ENCODE measurements at places on chromosomes 4 and X.

GRCh38 chrX:5807181-5807580 is 421.5 kb downstream of the NLGN4X start:
- DNase-seq: no peak

GRCh38 chrX:35166023-35166422 is 223.4 kb downstream of the FAM47B start:
- no peak for DNase-seq

DNA sequence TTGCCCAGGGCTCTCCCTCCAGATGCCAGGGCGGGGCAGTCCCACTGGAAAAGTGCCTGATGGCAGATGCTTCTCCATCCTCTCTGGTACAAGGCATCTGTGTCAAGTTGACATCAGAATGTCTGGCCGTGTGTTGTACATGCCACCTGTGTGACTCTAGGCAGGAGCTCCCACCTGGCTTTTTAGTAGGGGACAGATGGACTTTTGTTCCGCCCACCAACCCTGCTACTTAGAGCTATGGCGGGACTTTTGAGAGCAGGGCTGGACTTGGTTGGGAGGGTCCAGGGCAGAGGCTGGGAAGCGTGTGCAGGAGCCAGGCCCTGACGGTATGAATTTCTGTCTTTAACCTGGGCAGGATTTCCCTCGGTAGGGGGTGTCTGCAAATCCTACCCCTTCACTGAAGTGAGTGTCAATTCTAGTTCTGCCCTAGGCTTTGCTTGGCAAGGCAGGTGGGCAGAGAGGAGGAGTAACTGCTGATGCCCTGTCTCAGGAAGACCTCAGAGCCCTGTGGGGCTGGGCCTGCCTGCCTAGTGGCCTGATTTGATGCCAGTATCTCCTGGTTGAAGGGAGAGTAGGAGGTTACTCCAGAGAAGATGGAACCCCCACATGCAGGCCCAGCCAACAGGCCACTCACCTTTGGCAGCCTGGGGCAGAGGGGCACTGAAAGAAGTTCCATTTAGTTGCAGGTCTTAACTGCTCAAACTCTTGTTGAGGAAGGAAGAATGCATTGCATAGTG is 99.1 kb downstream of the PJA1 start:
- no peak for DNase-seq

DNA sequence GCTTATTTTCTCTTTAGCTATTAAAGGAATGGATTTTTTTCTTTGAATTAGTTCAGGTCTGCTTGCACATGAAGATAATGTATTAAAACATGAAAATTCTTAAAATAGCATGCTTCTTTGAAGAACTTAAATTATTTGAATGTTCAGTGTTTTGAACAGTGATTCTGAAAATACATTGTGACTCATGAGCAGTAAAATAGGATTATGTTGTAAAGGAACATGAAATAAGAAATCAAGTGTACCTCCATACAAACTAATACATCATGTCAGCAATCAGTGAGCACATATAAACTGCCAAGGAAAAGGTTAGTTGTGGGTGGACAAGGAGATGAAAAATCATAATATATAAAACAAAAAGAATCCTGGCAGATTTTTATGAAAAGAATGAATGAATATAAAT is 66.1 kb downstream of the SNX25 start:
- no peak for DNase-seq

GRCh38 chr4:150814873-150815272 is 200.2 kb downstream of the LRBA start:
- no peak for DNase-seq

GRCh38 chrX:7170898-7171297 is 22.9 kb upstream of the PUDP start:
- DNase-seq: peak; percentile 36

DNA sequence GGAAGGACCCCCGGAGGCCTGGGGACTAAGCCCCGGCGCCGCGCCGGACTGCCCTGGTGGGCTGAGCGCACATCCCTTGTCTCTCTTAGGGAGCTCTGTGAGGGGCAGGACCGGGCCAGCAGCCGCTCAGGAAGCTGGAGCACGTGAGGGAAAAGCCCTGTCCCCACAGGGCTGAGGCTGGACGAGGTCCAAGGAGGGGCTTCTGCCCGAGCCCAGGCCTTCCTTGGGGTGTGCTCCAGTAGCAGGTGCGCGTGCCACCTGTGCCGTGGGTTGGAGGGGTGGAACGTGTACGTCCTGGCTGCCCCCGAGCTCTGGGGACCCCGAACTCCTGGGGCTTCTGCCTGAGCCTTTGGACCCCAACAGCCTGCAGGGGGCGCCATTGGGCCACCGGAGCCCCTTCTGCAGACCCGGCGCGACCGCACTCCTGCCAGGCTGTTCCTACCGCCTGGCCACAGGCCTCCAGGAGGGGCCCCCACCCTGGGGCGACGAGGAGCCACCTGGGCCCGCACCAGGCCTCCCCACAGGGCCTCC is 27.2 kb downstream of the TACC3 start:
- peak; percentile 71 for DNase-seq

DNA sequence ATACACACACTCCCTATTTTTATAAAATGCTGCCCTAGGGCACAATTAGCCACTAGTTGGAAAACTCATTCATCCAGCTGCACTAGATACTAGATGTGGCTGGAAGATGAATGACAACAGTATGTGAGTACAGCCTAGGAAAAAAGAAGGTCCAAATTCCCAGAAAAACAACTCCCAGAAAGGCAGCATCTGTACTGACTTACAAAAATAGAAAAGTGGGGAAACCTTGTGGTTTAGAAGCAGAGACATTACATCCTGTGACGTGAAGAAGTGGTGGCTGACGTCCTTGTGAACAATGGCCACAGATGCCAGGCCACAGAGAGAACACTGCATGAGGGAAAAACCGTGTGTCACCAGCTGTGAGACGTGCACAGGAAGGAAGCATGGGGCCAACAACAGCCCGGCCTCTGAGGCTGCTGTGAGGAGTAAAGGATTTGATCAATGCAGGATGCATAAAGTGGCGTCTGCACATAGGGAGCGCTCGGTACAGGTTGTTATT is 81.2 kb downstream of the SPRY1 start:
- peak; percentile 40 for DNase-seq

- DNase-seq: no peak
These were observed 208.2 kb downstream of the EVC2 start for GRCh38 chr4:5500165-5500564.

DNA sequence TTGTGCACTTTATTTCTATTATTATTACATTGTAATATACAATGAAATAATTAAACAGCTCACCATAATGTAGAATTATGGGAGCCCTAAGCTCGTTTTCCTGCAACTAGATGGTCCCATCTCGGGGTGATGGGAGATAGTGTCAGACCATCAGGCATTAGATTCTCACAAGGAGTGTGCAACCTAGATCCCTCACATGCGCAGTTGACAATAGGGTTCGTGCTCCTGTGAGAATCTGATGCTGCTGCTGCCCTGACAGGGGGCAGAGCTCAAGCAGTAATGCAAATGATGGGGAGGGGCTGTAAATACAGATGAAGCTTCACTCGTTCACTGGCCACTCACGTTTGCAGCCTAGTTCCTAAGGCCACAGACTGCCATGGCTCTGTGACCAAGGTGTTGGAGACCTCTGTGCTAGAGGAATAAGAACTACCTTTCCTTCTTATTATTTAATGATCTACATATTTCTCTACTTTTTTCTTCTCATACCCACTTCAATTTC is 492.9 kb upstream of the INTU start:
- DNase-seq: no peak

DNA sequence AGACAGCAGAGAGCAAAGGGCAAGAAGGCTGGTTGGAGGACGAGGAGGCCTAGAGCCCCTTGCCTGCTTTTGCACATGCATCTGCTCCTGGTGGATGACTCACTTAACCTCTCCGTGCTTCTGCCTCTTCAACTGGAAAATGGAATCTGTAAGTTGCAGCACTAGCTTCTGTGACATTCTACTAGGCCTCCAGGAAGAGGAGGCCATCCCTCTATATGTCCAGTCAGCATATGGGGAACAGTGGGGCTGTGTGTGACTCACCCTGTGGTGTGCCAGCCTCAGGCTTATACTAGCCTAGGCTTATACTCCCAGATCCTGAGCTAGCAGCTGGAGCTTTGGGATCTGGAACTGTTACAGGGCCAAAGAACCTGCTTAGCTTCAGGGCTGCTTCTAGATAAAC is 36.0 kb downstream of the RTL9 start:
- no peak for DNase-seq

- peak; percentile 71 for DNase-seq
These were observed 557.6 kb upstream of the DIPK2B start for GRCh38 chrX:45758319-45758718.

GRCh38 chrX:107107459-107107858 is 11.2 kb downstream of the RBM41 start:
- no peak for DNase-seq

GRCh38 chr4:112093636-112094202 is 51.5 kb upstream of the FAM241A start:
- no peak for DNase-seq

GRCh38 chrX:1719270-1719669 is 104.4 kb downstream of the ASMT start:
- DNase-seq: no peak

GRCh38 chr4:112251019-112251643 is 19.5 kb downstream of the AP1AR start:
- no peak for DNase-seq

- no peak for DNase-seq
These were observed 10.0 kb upstream of the ADD1 start for GRCh38 chr4:2833671-2834000.

GRCh38 chr4:92237559-92237958 is 66.2 kb upstream of the GRID2 start:
- no peak for DNase-seq

- DNase-seq: peak; percentile 28
These were observed 5.1 kb downstream of the AFF1 start for GRCh38 chr4:86939729-86940575.

DNA sequence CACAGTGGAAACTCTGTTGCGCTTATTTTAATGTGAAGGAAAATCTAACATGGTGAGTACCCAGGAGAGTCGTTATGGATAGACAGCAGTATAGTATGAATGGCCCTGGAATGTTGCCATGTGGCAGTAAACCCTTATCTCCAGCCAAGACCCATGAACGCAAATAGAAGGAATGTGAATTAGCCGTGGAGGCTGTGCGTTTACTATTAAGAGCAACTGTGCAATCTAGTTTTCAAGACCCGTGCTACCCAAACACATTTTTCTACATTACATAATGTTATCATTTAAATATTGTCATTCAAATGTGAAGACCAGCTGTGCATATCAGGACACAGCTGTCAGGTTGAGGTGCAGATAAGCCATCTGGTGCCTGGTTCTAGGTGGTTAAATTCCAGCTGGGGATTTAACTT is 13.3 kb upstream of the AGA start:
- no peak for DNase-seq

GRCh38 chr4:118993333-118993732 is 104.7 kb downstream of the SYNPO2 start:
- no peak for DNase-seq

DNA sequence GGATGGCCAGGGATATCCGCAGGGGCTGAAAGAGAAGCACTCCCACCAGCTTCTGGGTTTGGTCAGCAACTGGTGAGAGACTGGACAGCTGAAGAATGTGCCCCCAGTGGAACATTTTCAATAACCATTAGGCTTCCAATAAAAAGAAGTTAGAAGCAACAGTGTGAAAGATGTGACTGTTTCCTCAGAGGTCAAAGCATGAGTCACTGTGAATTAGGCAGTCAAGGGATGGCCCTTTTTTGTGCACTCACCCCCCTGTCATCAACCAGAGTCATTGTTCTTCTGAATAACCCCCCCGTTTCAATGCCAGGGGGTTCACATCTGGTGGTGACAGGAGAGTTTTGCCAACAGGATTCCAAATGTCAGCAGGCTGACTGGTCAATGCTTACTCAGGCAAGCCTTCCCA is 74.6 kb upstream of the SH3RF1 start:
- DNase-seq: no peak

GRCh38 chr4:813900-814299 is 12.0 kb downstream of the CPLX1 start:
- no peak for DNase-seq

DNA sequence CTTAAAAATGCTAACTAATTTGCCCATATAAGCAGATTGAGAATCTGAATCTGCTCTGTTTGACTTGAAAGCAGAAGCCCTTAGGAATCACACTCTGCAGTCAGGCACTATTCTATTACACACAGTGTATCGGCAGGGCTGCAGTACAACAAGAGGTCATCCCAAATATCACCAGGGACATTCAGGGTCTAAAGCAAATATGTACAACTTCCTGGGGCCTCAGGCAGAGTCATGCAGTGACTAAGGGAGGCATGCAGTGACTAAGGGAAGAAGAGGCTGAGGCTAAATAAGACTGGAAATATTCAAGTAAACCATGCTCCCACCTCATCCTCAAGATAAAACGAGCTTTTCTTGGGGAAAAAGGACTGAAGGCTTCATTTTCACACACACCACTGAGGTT is 20.9 kb downstream of the MAPK10 start:
- no peak for DNase-seq

DNA sequence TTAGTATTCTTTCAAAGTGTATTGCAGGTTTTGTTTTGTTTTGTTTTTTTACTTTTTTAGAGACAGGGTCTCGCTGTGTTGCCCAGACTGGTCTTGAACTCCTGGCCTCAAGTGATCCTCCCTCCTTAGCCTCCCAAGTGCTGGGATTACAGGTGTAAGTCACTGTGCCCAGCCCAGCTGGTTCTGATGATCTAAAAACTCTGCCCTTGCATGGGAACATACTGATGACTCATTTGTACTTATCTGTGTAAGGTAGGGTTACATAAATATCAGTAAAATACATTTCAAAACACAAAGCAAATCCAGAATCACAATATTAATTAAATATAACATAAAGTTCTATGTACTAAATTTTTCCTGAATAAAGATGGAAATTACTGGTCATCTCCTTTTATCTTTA is 7.4 kb upstream of the SLC9B1 start:
- no peak for DNase-seq

DNA sequence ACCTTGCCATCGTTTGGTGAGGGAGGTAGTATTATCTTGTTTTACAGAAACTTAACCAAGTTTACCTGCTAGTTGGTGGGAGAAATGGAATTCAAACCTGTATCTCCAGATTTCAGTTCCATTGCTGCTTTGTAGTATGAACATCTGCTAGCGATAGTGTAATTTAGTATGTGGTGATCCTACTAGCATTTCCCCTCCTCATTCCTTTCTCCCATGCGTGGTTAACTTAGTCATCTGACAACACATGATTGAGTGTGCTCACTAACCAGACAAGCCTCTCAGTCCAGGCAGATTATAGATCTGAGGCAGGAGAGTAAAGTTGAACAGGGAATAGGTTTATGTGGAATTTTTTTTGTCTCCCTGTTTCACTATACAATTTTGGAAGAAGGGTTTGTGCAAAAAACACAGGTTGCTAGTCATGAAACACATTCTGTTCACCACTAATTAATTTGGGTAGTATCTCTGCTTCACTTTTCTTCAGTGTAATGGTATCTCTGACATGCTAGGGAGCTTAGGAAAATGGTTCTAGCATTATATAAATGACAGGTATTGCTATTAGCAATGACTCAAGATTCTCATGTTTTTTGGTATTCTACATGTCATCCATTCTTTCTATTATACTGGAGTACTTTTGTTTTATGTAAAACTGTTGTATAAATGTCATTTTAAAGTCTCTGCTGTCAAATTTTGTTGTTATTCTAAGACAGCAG is 21.7 kb downstream of the RBPJ start:
- no peak for DNase-seq
